ENCODE measurements at places on chromosomes 5 and 9.

GRCh38 chr9:31065691-31066090 lies 1318.8 kb upstream of the ACO1 start:
- DNase-seq, result no peak

DNA sequence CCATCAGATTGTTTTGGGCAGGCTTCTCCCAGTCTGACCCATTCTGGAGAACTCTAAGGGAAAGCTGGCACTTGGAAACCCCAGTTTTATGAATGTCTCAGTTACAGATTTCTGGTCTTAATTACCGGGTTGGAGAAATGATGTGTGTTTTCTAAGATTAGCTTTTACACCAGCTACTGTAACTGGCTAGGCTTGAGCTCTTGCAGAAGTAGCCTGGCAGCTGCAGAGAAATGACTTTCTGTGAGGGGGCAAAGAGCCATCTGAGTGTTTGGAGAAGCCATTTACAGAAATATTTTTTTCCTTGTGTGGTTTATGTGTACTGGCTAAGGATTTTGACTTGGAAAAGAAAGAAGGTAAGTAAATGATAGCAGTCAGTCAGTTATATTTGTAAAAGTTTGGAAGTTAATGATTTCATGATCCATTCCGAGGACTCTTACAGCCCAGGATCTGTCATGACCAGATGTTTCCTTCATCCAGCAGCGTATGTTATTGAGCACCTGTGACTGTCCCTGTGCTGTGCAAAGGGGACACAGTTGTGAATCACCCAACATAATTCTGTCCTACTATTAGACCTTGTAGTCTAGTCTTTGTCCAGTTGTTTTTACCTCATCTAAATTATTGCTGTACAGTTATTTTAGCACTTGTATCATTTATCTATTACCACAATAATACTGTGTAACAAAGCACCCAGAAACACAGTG lies 53.7 kb upstream of the GDNF start:
- DNase-seq, result no peak

DNA sequence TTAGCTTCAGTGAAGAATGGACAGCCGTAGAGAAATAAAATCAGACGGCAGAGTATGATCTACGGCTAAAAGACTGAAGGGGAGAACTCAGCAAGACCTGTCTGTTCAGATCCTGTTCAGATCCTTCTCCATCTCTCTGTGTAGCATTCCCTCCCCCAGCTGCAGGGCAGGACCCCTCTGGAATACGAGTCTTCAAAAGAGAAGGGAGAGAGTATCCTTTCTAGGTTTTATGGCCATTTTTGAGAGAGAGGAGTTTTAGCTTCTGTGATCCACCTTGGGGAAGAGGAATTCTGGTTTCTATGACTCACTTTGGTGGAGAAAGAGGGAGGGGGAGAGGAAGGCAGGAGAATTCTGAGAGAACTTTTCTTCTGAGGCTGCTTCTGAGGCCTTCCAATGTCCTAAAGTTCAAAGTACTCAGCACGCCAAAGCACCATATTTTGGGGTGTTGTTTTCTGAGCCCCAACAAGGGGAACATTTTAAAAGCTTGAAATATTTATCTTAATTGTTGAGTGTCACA lies 194.4 kb upstream of the TLE4 start:
- no peak for DNase-seq

DNA sequence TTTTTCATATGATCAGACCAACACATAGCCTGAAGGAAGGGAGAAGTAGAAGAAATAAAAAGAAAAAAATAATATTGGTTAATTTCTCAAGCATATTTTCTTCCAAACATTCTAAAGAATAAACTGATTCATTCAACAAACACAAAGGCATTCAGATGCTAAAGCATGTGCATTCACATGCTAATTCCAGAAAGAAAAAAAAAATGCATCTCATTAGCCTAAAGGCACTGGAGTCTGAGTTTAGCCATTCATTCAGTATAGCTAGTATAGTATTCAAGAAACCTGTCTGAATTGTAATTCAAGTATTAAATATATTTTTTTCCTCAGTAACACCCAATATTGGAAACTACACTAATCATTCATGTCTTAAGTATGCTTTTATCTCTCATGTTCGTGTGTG lies 61.0 kb upstream of the FER start:
- no peak for DNase-seq

- no peak for DNase-seq
These were observed 68.5 kb downstream of the SLC28A3 start for GRCh38 chr9:84271921-84272556.

GRCh38 chr9:77827104-77827784 lies 179.1 kb upstream of the GNA14 start:
- DNase-seq, result no peak

- no peak for DNase-seq
These were observed 52.8 kb downstream of the ROR2 start for GRCh38 chr9:91897201-91897600.

DNA sequence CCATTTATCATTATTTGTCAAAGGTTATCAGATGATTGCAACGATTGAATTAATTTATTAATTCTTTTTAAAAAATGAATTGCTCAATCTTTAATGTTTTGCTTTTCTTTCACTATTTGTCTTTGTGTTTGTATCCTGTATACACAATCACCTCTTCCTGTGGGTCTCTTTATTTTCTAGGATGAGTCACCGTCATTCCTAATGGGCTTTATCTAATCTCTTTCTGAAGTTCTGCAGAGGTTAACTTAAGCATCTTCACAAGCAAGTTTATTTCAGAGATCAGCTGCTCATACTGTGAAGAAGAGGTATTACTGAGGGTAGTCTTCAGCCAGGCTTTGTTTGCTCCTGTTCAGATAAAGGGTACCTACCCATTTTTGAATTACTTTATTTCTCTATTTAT lies 323.9 kb downstream of the NNT start:
- no peak for DNase-seq

GRCh38 chr5:178476972-178477754 lies 113.0 kb downstream of the COL23A1 start:
- DNase-seq, result no peak

- peak; percentile 70 for DNase-seq
These were observed 1.5 kb downstream of the KLF9 start for GRCh38 chr9:70412832-70413463.

- DNase-seq, result no peak
These were observed 47.9 kb upstream of the SEMA6A start for GRCh38 chr5:116622375-116623050.

- DNase-seq, result no peak
These were observed 107.3 kb downstream of the LHX2 start for GRCh38 chr9:124118894-124119293.

- no peak for DNase-seq
These were observed 66.3 kb downstream of the MRPL36 start for GRCh38 chr5:1733369-1733768.

- peak; percentile 89 for DNase-seq
These were observed at the start of gene SV2C for GRCh38 chr5:76082772-76083554. Gene SV2C, plus strand, starts transcription at chr5:76083383. Its CDS starts 48,368 bp downstream, at chr5:76131751.

GRCh38 chr5:74665273-74665672 lies 19.8 kb upstream of the HEXB start:
- no peak for DNase-seq

- no peak for DNase-seq
These were observed 136.5 kb downstream of the SV2C start for GRCh38 chr5:76219636-76220035.

DNA sequence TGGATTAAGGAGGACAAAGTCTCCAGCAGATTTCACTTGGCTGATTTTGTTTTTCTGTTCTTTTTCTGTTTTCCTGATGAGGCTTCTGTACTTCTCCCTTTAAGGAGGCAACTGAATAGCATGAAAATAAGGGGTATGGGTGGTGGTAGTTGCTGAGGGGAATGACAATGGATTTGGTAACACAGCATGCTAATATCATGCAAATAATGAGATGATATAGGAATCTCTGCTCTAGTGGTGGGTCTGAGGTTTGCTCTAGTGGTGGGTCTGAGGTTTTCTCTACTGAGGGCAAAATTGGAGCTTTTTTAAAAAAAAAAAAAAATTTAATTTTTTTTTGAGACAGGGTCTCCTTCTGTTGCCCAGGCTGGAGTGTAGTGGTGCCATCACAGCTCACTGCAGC lies 139.7 kb downstream of the C9orf152 start:
- no peak for DNase-seq

- DNase-seq, result no peak
These were observed 87.3 kb upstream of the PPP1R2B start for GRCh38 chr5:156762771-156763170.

- no peak for DNase-seq
These were observed 1147.5 kb upstream of the C9orf72 start for GRCh38 chr9:28720746-28721145.

DNA sequence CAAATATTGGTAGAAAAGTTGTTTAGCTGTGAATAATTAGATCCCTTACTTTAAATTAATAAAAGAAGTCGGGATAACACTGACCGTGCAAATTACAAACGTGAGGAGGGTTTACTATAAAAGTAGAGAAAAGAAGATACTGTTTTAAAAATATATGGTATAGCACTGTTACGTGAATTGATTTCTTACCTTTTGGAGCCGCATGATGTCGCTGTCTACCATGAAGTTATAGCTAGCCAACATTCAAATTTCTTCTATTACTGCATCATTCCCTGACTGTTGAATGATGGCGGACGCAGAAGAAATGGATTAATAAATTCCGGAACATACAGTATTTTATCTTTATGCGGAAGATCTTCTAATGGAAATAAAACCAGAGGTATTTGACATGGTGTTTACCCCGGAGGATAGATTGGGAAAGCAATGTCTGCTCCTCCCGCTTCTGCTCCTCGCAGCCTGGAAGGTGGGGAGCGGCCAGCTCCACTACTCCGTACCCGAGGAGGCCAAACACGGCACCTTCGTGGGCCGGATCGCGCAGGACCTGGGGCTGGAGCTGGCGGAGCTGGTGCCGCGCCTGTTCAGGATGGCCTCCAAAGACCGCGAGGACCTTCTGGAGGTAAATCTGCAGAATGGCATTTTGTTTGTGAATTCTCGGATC lies at the start of gene PCDHA6:
Gene PCDHA6 (plus strand): TSS at position 257 of the 658 bp plus-strand sequence. CDS start 132 bp downstream, at position 389.
- no peak for DNase-seq

- DNase-seq, result no peak
These were observed 30.1 kb downstream of the ITGA1 start for GRCh38 chr5:52817818-52818217.

- no peak for DNase-seq
These were observed 78.3 kb upstream of the NIPAL4 start for GRCh38 chr5:157381746-157382145.

GRCh38 chr5:179324760-179325295 lies 20.4 kb downstream of the ADAMTS2 start:
- DNase-seq, result no peak

DNA sequence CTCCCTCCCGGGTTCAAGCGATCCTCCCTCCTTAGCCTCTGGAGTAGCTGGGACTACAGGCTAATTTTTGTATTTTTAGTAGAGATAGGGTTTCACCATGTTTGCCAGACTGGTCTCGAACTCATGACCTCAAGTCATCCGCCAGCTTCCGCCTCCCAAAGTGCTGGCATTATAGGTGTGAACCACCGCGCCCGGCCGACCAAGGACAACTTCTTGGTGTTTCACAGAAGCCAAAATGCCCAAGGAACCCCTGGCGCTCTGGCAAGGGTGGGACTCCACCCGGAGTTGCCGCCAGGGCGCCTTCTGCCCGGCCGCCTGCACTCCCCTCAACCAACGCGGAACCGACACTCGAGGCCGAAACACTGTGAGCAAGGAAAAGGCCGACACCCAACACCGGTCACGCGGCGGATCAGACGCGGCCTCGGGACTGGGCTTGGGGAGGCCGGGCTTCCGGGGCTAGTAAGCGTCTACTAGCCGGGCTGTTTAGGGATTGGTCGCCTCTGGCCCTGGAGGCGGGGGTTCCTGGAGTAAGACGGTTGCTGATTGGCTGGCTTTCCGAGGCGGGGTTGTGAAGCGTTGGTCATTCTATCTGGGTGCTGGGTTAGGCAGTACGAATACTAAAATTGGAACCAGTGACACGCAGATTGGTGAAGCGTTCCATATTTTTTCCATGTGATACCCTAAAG lies 7.7 kb upstream of the CFAP157 start:
- peak; percentile 94 for DNase-seq

DNA sequence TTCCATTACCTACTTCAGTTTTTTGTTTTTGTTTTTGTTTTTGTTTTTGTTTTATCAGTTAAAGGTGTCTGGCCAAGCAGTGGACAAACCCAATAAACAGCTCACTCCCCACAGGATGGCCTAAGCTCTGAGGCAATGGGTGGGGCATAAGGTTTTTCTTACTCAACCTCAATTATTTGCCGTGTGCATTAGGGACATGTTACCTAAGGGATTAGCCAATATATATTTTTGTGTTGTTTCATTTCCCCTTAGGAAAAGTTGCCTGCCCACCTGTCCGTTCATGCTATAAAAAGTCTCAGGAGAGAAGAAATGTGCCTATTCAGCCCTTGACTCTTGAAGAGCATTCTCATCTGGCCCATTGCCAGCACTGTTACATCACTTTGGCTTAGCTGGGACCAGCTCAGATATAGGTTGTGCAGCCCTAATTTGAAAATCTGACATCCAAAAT lies 7.3 kb downstream of the SH3RF2 start:
- DNase-seq, result no peak

GRCh38 chr5:139747583-139748504 lies 47.8 kb upstream of the PSD2 start:
- DNase-seq, result peak; percentile 94

DNA sequence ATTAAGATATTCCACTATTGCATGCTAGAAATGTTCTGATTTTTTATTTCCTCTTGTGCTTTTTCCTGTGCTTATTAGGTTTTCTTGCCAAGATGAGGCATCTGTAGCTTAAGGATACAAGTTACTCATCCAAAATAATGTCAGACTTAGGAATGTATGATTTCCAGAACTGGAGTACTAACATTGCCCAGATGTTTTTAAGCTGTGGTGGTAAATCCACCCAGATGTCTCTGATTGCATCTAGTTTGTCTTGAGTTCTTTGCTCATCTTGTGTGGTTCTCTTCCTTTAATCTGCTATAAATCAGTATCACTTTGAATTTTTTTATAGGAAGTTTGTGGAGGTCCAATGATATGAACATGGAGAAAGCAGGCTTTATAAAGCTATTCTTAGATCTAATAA lies 337.5 kb upstream of the ZNF608 start:
- DNase-seq, result no peak

DNA sequence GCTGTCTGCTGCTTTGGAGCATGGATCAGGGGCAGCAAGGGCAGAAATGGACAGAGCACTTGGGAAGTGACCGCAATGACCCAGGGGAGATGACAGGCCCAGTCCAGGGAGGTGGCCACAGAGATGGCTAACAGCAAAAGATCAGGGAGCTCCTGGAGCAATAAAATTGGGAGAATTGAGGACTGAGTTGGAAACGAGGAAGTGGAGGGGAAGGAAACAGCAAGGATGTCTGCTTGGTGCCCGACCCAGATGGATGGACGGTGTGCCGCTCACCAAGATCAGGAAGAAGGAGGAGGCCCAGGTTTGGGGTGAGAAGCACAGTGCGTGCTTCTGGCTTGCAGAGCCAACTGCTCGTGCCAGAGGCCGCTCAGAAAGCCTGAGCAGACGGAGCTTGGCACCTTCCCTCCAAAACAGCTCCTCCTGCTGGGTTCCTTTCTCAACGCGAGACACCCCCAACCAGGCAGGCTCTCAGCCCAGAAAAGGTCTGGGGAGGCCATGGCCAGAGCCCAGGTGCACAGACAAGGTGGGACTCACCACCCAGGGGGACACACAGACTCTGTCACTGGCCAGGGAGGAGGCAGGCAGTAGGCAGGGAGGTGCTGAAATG lies 1.7 kb upstream of the SLC34A1 start:
- DNase-seq, result no peak

- DNase-seq, result no peak
These were observed 64.7 kb upstream of the GRAMD2B start for GRCh38 chr5:126358525-126358924.

GRCh38 chr9:85536076-85536475 lies 205.7 kb downstream of the AGTPBP1 start:
- no peak for DNase-seq

Data from retina (tissue), 1 donor.